ENCODE measurements at places on chromosomes 16 and 17.
A peak's percentile ranks its signal among the peaks of the same experiment; 100 is the strongest.

GRCh38 chr16:71933913-71934695 is 38.8 kb downstream of the IST1 start:
- DNase-seq = no peak

- DNase-seq = no peak
These were observed 459.9 kb upstream of the MAF start for GRCh38 chr16:80060470-80060869.

- no peak for DNase-seq
These were observed 31.2 kb downstream of the PIMREG start for GRCh38 chr17:6475411-6475810.

- peak; percentile 97 for DNase-seq
These were observed 762 bp upstream of the MED13 start for GRCh38 chr17:62065611-62066468.

DNA sequence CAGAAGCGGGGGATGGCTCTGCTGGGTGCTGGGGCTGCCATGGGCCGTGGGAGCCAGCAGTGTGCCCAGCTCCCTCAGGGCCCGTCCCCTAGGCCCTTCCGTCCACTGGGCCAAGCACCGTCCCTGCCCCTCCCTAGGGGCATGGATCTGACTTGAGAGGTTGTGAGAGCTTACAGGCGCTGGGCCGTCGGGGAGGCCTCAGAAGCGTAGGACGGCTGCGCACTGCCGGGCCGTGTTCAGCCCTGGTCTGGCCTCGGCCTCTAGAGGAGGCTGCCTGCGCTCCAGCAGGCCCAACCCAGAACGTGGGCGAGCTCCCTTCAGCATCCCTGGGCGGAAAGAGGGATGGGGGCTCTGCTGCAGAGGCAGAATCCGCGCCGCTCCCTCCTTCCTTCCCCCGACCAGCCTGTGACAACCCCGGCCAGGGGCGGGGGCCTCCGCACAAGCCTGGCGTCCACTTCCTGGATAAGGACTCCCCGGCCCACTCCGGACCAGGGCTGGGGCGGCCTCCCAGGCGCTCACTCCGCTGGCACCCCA is 685 bp upstream of the MPG start:
- no peak for DNase-seq

DNA sequence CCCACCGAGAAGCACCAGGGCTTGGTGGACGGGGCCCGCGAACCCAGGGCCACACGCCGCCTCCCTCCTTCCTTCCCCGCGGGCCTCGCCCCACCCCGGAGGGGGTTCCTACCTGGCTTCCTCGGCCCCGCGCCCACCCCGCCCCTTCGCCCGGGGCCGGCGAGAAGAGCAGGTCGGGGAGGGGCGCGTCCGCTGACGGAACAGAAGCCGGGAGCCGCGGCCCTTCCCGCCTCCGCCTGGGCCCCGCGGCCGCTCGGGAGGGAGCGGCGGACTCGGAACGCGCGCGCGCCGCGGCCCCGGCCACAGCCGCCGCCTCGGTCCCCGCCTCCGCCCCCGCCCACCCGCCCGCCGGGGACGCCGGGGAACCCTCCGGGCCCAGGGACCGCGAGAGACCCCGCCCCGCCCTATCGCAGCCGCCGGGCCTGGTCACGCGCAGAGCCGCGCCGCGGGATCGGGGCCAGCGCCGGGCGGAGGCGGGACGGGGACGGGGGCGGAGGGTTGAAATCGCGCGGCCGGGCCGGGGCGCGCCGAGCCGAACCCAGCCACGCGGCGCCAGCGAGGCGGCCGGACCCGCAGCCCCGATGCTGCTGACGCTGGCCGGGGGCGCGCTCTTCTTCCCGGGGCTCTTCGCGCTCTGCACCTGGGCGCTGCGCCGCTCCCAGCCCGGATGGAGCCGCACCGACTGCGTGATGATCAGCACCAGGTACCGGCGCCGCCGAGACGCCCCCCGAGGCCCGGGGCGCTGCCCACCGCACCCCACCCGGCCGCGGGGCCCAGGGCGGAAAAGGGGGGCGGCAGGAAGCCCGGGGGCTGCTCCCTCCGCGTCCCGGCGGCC is at the start of gene TLCD3A:
Gene TLCD3A, plus strand, starts transcription at position 530 of the 835 bp plus-strand sequence. Its CDS starts 52 bp downstream, at position 582.
- DNase-seq = no peak

Measured in stimulated activated CD8-positive, alpha-beta memory T cell treated with anti-CD3 and anti-CD28 coated beads, Interleukin-2, amount 100 ng/mL, for 1 hour (primary cell).